Cardiac septum (tissue), 1 donor: ENCODE measurements at places on chromosomes 3 and 15.
A peak's percentile ranks its signal among the peaks of the same experiment; 100 is the strongest.

- no peak for DNase-seq
Observed at GRCh38 chr3:98782824-98783500, 19.8 kb downstream of the ST3GAL6 start.

DNA sequence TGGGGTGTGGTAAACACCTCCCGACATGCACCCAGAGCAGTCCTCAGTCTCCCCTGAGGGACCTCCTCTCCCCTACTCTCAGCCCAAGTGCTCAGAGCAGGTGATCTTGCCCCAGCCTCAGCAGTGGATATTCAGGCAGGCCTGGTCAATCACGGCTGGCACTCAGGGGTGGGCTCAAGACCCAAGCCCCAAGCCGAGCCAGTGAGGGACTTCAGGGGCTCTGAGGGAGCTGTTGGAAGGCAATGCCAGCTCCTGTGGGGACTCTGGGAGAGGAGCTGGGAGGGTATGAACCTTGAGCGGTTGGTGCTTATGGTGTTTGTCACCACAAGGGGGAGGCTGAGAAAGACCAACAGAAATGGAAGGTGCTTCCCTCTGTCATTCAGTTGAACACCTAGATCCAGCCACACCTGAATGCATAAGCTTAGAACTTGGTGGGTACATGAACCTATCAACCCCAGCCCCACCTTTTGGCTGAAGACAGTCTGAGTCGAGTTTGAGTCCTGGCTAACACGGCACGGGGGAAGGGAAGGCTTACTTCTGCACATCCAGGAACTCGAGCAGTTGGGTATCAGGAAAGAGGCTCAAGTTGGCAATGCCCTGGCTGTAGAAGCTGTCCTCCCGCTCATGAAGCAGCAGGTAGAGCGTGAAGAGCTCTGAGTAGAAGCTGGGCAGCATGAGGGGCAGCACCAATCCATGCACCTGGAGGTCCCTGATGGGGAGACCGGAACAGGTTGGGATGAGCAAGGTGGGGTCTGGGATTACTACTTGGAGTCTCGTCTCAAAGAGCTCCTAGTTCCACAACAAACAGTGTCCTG lies 19.2 kb downstream of the ALS2CL start:
- peak; percentile 20 for DNase-seq

GRCh38 chr15:75606711-75607699 lies 18.5 kb downstream of the SNUPN start:
- no peak for DNase-seq

DNA sequence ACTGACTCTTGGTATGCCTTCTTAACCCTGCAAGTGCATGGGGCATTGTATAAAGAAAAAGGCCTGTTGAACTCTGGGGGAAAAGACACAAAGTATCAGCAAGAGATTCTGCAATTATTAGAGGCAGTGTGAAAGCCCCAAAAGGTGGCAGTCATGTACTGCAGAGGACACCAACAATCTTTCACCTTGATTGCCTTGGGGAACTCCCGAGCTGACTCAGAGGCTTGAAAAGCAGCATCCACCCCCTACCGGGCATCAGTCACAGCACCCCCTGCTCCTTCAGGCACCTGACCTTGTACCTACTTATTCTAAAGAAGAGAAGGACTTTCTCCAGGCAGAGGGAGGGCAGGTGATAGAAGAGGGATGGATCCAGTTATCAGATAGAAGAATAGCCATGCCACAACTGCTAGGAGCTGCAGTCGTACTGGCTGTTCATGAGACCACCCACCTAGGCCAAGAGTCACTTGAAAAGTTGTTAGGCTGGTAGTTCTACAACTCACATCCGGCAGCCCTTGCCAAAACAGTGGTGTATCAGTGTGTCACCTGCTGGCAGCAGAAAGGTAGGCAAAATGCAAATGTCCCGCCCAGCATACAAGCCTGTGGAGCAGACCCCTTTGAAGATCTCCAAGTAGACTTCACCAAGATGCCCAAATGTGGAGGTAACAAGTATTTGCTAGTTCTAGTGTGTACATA lies 241.6 kb upstream of the CNTN6 start:
- no peak for DNase-seq

DNA sequence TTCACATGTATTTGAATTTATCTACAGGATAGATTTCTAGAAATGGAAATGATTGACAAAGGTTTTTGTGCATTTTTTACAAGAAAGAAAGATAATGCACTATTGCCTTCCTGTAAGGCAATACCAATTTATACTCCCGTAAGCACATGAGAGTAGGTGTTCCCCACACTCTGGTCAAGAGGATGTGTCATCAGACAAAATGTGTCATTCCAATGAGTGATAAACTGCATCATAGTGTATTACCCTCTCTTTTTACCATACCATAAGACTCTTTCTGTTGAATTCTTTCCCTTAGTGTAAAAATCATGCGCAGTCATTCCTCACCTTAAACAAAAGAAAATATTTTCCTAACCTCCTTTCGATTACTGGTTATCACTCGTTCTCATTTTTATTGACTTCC lies 251.0 kb downstream of the ROBO1 start:
- DNase-seq = no peak

- DNase-seq = no peak
Observed at GRCh38 chr3:33458446-33458845, 18.2 kb upstream of the UBP1 start.

DNA sequence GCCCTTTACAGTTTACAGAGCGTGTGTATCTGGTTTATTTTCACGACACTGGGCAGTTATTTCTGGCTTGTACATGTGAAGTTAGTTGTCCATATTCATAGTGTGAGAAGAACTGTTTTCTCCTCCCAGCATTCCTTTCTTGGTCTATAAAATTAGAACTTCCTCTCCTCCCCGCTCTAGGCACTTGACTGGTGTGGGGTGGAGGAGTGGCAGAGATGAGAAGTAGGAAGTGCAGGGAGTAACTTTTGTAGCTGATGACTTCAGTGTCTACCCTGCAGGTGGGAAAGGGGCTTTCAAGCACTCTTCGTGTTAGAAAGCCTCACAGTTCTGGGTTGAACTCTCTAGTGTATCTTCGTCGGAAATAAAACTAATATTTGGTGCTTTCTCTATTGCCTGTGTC lies 13.4 kb downstream of the APOD start:
- no peak for DNase-seq

DNA sequence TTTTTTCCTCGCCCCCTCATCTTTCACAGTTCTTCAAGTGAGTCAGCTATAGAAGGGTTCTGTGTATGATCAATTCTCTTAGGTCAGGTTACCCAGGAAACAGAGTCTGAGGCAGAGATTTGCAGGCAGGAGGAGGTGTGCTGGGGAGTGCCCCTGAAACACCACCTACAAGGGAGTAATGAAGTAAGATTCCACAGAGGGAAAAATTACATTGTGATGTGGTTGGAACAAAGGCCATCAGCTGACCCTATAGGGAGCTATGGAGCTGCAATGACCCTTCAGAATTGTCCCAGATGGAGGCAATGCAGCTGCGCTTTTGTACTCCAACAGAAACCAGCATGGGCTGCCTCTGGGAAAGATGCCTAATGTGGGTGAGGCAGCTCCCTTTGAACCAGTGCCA lies 142.2 kb upstream of the CNTN3 start:
- no peak for DNase-seq
